Thyroid gland (tissue), 4 donors: ENCODE measurements at places on chromosomes 5 and 9. TPM values are rescaled to one million over a fixed set of nuclear protein-coding genes. Genes with fewer than 3 reads are reported as not detected.

MZB1 gene
- total RNA-seq = not detected

FAM169A gene
- total RNA-seq = 26.2 TPM

PCDHGA12 gene
- 12.0 TPM for total RNA-seq

GRCh38 chr9:12698266-12698665, 5.1 kb downstream of the TYRP1 start:
- no peak for DNase-seq
- no peaks in the 10 kb centered on the region for H3K36me3 ChIP-seq
- no peaks in the 10 kb centered on the region for H3K4me1 ChIP-seq
- H3K27me3 ChIP-seq = no peaks in the 10 kb centered on the region

DNA sequence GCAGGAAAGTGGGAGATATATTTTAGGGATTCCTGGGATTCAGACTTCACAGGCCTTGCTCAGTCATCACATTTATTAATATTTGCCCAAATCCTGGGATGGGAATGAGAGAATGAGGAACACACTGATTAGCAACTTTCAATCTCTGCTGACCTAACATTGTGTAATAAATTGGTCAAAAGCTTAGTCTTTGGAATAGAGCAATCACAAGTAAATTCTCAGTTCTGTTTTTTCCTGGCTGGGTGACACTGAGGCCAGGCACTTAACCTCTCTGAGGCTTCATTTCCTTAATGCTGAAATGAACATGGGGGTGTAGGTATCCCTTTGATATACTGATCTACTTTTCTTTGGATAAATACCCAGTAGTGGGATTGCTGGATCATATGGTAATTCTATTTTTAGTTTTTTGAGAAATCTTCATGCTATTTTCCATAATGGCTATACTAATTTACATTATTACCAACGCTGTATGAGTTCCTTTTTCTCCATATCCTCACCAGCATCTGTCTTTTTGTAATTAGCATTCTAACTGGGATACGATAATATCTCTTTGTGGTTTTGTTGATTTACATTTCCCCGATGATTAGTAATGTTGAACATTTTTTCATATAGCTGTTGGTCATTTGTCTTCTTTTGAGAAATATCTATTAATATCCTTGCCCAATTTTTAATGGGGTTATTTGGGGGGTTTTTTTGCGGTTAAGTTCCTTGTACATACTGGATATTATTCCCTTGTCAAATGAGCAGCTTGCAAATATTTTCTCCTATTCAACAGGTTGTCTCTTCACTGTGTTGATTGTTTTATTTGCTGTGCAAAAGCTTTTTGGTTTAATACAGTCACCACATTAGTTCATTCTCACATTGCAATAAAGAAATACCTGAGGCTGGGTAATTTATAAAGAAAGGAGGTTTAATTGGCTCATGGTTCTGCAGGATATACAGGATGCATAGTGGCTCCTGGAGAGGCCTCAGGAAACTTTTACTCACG, 36.8 kb upstream of the NIPBL start:
- no peak overlapping the region for H3K4me3 ChIP-seq
- no peak for DNase-seq
- H3K27me3 ChIP-seq = no peaks in the 10 kb centered on the region
- H3K27ac ChIP-seq = no peak overlapping the region

DNA sequence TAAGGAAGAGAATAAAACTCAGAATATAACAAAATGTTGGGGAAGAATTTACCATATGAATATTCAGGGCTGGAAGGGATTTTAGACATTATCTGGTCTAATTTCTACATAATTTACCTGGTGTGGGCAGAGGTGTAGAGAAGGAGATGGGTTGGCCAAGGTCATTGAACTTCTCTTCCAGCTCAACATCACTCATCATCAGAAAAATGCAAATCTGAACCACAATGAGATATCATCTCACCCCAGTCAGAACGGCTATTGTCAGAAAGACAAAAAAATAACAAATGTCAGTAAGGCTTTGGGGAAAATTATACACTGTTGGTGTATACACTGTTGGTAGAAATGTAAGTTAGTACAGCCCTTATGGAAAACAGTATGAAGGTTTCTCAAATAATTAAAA, 121.7 kb downstream of the PTTG1 start:
- no peaks in the 10 kb centered on the region for H3K27me3 ChIP-seq
- no peaks in the 10 kb centered on the region for H3K4me1 ChIP-seq
- no peak overlapping the region for H3K27ac ChIP-seq
- H3K36me3 ChIP-seq = no peaks in the 10 kb centered on the region
- DNase-seq = no peak

GRCh38 chr5:6525422-6525821, 76.8 kb downstream of the UBE2QL1 start:
- H3K27me3 ChIP-seq = no peaks in the 10 kb centered on the region
- H3K27ac ChIP-seq = no peak overlapping the region
- no peaks in the 10 kb centered on the region for H3K4me1 ChIP-seq

GRCh38 chr5:101370181-101370580, 467.1 kb upstream of the ST8SIA4 start:
- no peak overlapping the region for H3K27ac ChIP-seq
- DNase-seq = no peak
- H3K36me3 ChIP-seq = no peaks in the 10 kb centered on the region
- no peaks in the 10 kb centered on the region for H3K27me3 ChIP-seq
- no peak overlapping the region for H3K4me3 ChIP-seq
